Liver (tissue), 10 donors: ENCODE measurements at places on chromosomes 7 and 10.

- no peak for DNase-seq
Measured at GRCh38 chr7:51300762-51301674, 15.6 kb downstream of the COBL start.

DNA sequence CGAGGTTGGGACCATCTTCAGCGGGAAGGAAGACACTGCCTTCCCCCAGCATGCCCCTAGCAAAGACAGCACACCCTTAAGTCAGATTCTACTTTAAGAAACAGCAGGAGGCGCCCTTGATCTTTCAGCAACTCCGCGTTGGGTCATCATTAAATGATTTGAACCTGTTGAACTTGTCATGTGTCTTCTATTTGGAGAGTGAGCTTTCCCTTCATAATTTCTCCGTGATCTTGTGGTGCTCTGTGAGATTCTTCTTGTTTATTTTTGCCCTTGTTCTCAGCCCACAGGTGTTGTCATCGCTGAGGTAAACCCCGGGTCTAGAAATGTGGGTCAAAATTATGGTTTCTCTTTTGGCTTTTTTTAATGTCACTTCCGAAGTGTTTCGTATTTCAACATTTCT, 49.5 kb upstream of the PITRM1 start:
- no peak for DNase-seq

DNA sequence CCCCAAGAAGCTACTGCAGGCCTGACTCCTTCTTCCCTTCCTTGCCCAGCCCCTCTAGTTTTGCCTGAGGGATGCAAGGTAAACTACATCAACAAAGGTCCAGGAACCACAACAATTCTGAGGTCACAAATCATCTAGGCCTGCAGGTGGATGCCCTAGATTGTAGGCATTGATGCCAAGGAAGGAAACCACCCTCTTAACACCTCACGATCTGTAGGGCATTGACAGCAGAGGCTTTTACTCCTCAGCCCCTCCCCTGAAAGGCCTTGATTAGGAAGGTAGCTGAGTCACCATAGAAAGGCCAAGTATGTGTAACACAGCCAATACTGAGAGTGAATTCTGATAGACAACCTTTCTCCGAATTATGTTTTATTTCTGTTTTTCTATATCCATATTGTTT, 46.7 kb upstream of the FAM3C start:
- no peak for DNase-seq

- DNase-seq, result no peak
Measured at GRCh38 chr7:154990964-154991540, 11.9 kb downstream of the PAXIP1 start.

DNA sequence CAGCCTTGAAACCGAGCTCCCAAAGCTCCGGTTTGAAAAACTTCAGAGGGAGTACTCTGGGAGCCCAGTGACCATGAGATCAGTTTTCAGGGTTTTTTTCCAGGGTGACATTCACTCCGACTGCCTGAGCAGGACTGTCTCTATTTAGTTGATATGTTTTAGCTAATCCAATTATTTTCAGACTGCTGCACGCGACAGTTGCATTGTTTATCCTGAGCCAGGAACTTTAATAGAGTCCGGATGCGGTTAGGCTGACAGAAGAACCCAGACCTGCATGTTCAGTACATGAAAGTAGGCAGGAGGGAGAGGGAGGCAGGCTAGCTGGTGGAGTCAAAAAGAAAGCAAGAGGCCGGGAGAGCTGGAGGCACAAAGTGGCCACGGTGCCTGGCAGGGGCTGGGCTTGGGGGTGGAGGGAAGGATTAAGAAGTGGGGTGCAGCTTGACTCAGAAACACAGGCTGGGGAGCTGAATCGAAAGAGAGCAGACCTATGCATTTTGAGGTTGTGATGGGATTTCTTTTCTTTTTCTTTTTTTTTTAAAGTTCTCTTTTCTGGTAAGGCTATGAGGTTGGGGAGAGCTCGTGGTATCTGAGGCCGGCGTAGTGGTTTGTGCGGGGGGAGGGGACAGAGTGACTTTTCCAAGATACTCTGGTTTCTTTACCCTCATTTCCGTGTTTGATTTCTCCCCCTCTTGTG, 5.7 kb downstream of the GATA3 start:
- DNase-seq, result no peak

DNA sequence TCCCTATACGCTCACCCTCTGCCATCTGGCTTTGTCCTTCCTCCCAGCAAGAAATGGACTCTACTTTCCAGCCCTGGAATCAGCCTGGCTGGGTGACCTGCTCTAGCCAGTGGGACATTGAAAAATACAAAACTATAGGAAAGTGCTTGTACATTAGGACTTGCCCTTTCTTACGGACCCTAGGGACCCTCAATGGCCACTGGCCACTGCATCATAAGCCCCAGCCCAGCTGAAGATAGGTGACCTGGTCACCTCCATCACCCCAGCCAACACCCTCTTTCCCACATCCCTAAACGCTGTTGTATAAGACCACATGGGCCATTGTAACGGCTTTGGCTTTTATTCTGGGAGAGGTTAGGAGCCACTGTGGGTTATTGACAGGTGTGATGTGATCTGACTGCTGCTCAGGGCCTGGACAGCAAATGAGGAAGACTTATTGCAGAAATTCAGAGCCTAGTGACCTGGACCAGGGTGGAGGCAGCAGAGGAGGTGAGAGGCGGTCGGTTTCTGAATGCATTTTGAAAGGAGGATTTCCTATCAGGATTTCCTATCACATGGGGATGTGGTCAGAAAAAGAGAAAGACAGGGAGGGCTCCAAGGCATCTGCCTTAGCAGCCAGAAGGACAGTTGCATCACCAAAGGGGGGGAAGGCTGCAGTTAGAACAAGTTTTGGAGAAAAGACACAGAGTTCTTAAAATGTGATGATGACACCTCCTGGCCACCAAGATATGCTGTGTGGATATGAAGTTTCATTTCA, 2.2 kb upstream of the LMBR1 start:
- DNase-seq, result no peak

DNA sequence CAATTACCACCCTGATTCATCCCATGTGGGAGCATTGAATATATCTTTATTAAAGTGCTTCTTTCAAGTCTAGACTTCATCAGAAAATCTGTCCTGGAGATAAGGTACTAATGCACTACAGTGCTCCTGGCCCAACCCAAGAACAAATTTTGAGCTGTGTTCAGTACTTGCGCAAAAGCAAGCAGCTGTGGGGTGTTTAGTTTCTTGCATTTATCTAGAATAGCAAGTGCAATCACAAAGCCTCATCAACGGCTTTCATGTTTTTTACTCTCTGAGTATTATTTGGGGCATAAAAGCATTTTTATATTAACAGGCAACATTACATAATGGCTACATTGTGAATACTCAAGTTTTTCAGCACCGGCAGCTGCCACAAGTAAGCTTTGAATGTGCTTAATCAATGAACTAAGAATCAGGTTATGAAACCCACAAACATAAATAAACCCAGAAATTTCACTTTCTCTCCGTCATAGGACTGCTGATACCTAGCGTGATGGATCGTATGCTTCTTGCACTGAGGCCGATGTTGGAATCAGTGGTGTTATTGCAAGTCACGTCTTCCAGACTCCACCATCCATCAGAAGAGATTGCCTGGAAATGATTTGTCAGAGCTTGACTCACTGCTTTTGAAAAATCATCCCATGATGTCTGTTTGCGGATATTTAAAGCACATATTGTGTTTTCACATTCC, 113.1 kb downstream of the CTTNBP2 start:
- no peak for DNase-seq

- no peak for DNase-seq
Measured at GRCh38 chr10:128298587-128298986, 172.4 kb upstream of the MKI67 start.

DNA sequence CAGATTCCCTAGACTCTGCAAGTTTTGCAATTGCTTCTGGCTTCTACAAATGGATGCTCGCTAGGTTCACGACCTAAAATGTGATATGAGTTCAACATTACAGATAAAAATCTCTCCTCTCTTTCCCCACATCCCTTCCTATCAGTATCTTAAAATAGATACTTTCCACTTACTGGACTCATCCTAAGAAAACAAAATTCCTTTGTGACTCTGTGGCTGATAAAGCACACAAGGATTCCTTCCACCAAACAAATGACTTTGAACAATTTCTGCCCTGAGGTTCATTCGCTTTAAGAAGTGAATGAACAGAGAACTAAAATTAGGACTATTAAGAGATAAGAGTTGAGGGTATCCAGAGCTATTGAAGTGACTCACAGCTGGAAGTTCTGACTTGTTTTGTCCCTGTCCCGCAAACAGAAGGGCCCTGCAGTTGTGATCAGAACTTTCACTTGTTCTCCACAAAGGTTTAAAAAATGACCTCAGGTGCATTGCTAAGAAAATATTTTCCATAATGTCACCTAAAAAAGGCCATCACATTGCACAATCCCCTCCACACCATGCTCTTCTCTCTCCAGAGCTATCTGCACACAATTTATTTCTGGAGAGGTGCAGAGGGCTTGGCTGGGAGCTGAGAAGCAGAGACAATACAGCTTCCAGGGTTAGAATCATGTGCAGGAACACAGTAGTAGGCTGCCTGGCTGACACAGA, 96.1 kb downstream of the PIP4K2A start:
- no peak for DNase-seq

- no peak for DNase-seq
Measured at GRCh38 chr10:26391701-26392695, 46.1 kb upstream of the APBB1IP start.

DNA sequence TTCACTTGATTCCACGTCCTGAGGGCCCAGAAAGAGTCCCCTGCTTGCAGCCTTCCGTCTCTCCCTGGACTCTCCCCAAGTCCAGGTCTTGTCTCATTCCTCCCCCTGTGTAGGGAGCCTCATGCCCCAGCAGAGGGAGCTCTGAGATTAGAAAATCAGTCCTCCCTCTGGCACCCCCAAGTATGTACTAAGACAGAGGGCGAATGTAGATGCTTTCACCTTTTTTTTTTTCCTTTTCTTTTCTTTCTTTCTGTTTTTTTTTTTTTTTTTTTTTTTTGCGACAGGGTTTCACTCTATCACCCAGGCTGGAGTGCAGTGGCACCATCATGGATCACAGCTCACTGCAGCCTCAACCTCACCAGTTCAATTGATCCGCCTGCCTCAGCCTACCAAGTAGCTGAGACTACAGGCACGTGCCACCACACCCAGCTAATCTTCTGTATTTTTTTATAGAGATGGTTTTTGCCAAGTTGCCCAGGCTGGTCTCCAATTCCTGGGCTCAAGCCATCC, 10.3 kb downstream of the SFXN3 start:
- DNase-seq, result peak; percentile 70

DNA sequence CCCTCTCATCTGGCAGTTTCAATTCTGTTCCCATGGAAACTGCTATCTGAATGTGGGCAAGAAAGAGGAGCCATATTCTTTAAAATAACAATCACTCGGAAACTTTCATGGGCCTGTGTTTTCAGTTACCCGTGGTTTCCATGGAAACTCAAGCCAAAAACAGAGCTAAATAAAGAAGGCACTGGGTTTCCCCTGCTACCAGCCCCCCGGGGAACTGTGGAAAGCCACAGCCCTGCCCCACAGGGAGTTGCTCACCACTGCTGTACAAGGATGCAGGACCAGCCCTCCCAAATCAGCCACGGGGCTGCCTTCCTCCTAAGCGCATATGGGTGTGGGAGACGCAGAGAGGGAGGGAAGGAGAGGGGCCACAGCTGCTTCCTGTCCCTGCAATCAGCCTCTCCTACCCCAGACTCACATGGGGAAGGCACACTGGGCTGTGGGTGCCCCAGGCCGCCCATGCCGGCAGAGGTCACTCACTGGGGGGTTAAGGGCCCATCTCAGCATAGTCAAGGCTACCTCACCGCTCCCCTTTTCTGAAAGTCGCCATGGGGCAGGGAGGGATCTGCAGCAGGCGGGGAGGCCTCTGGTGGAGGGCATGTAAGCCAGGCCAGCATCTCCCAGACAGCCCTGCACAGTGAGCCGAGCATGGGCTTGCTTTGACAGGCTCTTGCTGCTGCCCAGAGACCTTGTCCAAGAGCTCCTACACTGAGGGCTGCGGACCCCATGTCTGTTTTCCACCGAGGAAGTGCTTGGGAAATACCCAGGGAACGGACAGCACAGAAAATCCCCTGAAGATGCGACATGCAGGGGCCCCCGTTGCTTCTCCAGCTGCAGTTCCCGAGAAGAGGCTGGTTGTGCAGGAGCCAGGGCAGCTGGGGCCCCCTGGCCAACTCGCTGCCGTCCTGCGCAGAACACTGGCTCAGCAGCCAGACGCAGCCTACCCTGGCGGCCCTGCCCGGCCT, 157.3 kb upstream of the PPP2R2D start:
- no peak for DNase-seq

GRCh38 chr7:133061357-133061756, 20.5 kb downstream of the CHCHD3 start:
- DNase-seq, result no peak
